Muscle of back (tissue), 13 donors: ENCODE measurements at places on chromosomes 16 and 17.
A peak's percentile ranks its signal among the peaks of the same experiment; 100 is the strongest.

DNA sequence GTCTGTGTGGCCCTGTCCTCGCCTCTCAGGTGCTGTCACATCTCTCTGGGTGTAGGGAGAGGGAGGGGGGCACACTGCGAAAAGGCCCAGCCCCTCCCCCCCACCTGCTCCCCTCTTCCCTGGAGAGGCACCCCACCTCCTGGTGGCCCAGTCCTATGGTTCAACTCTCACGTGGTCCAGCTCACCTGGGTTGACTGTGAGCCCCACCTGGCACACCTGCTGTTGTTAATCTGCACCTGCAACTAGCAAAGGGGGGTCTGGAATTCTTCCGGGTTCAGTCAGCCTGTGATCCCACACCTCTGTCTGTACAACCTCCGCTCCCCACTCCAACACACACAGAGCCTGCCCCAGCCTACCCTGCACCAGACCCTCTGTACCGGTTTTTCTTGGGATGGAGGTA lies 2.0 kb upstream of the SYNGR2 start:
- DNase-seq: no peak

DNA sequence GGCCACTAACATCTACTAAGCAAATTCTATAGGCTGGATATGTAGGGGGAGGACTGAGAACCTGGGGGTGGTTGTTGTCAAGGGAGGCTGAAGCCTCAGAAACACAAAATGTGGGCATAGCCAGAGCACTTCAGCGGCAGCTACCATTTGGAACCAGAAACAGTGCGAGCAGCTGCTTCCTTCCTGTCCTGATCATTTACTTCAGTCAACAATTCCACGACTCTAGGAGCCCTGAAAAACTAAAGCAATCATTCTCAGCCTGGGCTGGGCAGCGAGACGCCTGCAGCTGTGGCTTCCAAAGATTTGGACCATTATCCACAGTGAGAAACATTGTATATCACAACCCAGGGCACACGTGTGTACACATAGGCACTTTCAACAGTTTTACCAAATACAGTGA lies 93.9 kb upstream of the WSCD1 start:
- peak; percentile 7 for DNase-seq

GRCh38 chr17:79248843-79249493 lies 174.3 kb downstream of the ENGASE start:
- no peak for DNase-seq

DNA sequence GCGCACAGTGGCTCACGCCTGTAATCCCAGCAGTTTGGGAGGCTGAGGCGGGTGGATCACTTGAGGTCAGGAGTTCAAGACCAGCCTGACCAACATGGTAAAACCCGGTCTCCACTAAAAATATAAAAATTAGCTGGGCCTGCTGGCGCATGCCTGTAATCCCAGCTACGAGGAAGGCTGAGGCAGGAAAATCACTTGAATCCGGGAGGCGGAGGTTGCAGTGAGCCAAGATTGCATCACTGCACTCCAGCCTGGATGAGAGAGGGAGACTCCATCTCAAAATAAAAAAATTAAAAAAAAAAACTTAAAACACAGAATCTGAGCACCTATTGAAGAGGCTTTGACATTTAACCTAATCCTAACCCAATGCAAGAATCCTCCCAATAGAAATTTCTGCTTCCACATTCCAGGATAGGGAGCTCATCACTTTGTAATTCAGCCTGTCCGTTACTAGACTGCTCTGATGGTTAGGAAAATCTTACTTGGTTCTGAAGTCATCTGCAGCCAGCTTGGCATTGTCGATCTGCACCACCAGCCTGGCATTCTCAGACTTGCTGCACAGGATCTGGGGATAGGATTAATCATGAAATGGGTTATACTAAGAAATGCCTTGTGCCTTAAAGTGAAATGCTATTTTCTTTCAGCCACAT lies 2.1 kb downstream of the KRT33B start:
- peak; percentile 6 for DNase-seq

GRCh38 chr17:81119223-81120148 lies 45.8 kb upstream of the PVALEF start:
- DNase-seq: peak; percentile 75

DNA sequence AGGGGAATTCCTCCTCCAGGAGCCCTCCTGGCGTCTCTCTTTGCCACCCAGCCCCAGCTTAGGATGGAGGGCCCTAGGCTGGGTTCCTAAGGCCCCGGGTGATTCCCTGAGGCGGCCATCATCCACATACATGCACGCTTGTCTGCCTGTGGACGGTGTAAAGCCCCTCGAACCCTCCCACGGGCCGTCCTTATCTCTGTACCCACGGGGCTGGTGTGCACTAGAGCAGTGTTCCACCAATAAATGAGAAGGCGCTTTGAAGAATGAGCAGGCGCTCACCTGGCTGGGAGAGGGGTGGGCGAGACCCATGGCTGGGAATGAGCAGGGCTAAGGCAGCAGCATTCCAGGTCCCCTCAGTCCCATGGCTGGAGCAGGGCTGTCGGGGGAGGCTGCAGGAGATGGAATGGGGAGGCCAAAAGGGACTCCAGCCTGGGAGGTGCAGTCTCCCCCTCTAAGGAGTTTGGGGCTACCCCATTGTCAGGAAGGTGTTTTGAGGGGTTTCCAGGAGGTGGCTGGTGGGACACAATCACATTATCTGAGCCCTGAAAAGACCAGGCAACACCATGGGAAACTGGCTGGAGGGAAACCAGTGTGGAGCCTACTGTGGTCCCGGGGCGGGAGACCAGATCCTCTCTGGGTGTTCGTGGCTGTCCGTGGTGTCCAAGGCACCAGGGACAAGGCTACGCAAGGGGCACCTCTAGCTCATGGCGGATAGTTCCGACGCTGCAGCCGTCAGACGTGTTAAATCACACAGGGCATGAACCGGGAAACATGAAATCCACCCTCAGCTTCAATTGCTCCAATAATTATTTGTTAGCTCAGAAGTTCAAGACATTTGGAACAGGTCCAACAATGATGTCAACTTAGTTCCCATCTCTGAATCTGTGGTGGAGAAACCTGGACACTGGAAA lies 87.5 kb upstream of the DNAH17 start:
- DNase-seq: peak; percentile 61

GRCh38 chr17:1709403-1709951 lies 700 bp downstream of the TLCD2 start:
- DNase-seq: no peak

GRCh38 chr17:37543637-37544052 lies 54.0 kb downstream of the DUSP14 start:
- no peak for DNase-seq

GRCh38 chr17:8711291-8711690 lies 33.3 kb downstream of the CCDC42 start:
- DNase-seq: no peak

DNA sequence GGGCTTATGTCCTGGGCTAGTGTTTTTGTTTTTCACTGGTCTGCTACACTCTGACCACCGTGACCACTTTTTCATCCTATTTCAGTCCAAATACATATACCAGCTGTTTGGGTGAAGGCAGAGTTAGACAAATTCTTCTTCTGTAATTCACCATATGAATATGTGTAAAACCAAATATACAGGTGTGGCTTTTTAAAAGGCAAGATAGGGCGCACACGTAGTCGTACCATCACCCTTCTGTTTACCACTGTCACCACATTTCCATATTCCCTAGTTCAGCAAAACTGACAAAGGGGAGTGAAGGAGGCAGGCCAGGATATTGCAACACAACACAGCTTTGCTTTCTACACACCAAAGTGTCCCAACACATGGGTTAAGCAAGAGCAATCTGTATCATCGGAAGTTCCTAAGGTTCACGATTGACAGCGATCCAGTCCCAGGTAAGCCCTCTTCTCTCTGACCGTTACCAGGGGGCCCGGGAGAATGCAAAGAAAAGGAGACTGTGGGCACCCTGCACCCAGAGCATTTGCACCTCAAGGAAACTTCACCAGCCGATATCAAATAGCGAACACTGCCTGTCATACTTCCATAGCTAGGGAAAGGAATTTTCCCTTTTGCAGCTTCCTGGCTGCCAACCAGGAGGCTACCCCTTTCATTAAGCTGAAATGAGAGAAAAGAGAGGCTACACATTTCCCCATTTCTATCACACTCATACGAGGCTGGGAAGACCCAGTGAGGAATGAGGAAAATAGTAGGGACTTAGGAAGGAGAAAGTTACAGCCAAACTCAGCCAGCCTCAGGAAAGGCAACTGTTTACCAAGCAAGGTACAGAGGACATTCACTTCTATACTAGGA lies 23.1 kb downstream of the CREBBP start:
- DNase-seq: no peak

- peak; percentile 49 for DNase-seq
These were observed 107.6 kb downstream of the RMI2 start for GRCh38 chr16:11452746-11453389.
